Activated CD8-positive, alpha-beta memory T cell treated with anti-CD3 and anti-CD28 coated beads for 1 hour (primary cell): ENCODE measurements at places on chromosomes 1 and 21.

- no peak for DNase-seq
Observed at GRCh38 chr1:157671895-157672294, 28.7 kb downstream of the FCRL3 start.

DNA sequence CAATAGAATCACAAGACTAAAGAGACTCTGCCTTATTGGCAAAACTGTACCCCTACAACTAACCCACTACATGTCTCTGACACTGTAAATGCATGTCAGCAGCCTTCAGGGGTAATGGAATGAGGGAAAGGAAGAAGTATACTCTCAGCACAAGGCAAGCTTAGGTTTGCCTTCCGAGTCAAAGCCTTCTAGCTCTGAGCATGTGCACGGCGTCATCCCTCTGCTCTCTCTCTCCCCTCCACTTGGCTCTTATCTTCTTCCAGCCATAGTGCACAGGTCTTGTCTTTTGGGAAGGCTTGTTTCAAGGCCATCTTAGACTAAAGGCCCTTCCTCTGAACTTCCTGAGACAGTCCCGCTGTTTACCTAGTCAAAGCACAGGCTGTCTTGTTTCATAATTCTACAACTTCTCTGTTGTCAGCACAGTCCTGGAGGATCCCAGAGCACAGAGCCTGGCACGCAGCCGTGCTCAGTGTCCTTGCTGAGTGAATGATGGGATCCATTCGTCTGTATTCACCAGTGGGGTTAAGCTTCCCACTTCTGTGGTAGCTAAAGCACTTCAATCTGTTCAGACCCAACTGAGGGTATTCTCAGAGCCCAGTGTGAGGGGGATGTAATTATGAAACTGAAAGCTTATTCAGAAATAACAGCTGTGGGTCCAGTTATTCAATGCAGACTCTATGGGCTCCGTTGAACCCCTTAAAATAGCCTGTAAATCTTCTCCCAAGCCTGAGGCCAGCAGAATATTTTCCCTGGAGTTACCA lies 166.5 kb upstream of the PLD5 start:
- no peak for DNase-seq

GRCh38 chr1:221979444-221980032 lies 237.6 kb upstream of the DUSP10 start:
- no peak for DNase-seq

DNA sequence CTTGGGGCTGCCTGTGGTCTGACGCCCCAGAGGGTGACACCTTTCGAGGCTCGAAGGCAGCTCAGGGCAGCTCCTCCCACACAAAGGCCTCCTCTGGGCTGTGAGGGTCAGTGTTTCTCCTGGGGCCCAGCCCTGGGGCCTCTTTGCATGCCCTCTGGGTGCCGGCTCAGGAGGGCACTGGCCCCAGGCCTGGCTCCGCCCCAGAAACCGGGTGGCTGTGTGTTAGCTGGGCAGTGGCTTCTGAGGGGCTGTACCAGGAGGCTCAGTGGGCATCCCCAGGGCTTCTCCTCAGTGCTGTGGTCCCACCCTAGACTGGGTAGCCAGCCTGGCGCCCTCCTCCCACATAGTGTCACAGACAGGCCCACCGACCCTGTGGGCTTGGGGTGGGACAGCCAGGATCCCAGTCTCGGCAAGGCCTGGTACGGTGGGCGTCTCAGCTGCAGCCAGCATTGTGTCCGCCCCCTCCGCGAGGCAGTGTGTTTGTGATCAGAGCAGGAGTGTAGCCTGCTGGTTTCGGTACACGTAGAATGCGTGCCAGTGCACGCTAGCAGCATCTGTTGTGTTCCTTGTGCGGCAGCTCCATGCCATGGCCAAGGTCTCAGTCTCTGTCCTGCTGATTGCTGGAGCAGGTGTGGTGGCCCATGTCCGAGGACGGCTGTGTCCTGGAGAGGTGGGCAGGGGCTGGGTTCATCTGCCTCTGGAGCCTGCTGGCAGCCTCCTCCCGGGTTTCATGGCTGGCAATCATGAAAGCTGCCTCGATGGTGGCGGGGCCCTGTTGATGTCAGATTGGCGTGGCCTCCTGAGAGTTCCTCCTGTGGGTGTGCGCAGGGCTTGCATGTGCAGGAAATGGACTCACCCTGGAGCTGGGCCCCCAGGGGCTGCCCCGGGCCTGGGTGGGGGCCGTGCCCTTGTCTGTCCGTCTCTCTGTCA lies 28.0 kb downstream of the RRP1 start:
- DNase-seq: no peak

GRCh38 chr1:3105167-3105863 lies 36.3 kb downstream of the PRDM16 start:
- no peak for DNase-seq

DNA sequence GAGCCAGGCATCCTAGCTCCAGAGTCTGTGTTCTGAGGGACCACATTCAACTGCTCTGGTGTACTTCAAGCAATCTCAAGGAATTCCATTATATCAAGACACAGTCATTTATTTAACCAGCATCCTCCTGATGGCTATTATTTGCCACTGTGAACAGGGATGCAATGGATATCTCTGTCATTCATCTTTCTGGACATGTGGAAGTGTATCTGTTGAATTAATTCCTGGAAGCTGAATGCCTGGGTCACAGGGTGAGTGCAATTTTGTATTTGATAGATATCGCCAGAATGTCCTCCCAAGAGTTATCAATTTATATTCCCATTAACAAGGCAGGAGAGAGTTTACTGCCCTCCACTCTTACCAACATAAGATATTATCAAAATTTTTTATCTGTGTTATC lies 24.7 kb upstream of the LRP8 start:
- no peak for DNase-seq
